Cardiac septum (tissue), 1 donor: ENCODE measurements at places on chromosomes 4 and X. TPM values are rescaled to one million over a fixed set of nuclear protein-coding genes. Genes with fewer than 3 reads are reported as not detected.

DNA sequence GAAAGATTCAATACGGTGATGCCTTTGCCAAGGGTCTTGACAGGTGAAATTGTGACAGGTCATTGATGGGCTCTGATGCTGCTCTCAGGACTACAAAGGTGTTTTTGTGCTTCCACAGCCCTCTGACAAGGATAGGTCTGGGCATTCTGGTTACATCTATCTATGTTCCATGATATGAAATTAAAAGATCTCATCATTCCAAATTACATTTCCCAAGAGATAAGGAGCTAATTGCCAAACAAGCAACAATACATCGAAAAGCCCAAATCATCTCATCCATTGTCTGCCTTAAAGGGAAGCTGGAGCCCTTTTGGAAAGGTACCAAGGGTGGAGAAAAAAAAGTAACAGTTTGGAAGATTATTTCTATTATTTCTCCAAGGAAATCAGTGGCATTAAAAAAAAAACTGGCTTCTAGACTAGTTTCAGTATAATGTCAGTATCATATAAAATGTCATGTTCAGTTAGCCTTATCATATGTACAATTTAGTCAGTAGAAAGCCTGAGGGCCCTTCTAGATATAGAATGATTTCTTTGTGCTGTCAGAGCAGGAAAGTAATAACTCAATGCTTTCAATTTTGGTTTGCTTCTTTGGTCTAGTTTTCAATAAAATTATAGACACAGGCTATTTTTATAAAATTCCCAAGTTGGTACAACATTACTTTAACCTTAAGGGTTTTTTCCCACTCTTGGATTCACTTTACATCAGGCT, 224.5 kb upstream of the GPRIN3 start:
- no peak for DNase-seq

DNA sequence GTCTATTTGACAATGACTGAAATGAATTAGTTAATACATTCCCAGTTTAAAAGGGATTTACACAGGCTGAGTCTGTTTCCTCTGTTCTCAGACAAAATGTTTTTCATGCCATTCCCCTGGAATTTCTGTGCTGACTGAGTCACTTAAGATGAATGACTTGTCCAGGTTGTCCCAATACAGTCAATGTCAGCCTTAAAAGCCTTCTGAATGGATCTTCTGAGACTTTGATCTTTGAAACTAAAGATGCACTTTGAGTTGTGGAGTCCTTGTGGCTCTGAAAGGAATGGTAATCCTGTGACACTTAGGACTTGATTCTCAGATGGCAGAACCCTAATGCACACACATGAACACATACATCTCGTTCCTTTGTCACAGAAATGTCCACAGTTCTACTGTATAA, 622.2 kb upstream of the GRID2 start:
- DNase-seq = no peak

Gene ARMCX4
- total RNA-seq = 7.4 TPM

GRCh38 chr4:14862891-14863290, 139.4 kb upstream of the CPEB2 start:
- DNase-seq = no peak

GRCh38 chr4:184503869-184504300, 29.5 kb upstream of the IRF2 start:
- no peak for DNase-seq

Gene MSX1
- 5.0 TPM for total RNA-seq

Gene FAM47A
- not detected for total RNA-seq

Gene CT47B1
- total RNA-seq = not detected

Gene NLRP2B
- not detected for total RNA-seq

Gene SORCS2
- total RNA-seq = 6.9 TPM

DNA sequence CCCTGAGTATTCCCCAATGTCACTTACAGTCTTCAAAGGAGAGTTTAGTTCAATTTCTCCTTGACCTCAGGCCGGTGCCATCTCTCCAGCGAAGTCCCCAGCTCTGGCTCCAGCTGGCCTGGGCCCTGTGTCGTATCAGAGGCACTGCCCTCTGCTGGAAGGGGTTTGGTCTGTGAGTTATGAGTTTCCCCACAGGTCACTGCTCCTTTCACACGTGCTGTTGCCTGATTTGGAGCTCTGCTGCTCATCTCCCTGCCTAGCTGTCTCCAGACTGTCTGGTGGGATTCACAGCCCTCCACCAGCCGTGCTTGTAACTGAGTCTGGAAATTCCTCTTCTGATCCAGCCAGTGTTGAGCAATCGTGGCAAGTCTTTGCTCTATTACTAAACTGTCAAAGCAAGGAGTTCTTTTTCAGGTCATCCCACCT, at the start of gene RAP2C:
RAP2C (minus strand) TSS at position 105 of the 426 bp plus-strand sequence. CDS start 2,179 bp downstream, outside the sequence.
- DNase-seq = peak; percentile 86

- no peak for DNase-seq
Observed at GRCh38 chrX:70452143-70452733, 7.6 kb downstream of the DLG3 start.

- no peak for DNase-seq
Observed at GRCh38 chr4:110034026-110034393, 121.3 kb downstream of the EGF start.

DNA sequence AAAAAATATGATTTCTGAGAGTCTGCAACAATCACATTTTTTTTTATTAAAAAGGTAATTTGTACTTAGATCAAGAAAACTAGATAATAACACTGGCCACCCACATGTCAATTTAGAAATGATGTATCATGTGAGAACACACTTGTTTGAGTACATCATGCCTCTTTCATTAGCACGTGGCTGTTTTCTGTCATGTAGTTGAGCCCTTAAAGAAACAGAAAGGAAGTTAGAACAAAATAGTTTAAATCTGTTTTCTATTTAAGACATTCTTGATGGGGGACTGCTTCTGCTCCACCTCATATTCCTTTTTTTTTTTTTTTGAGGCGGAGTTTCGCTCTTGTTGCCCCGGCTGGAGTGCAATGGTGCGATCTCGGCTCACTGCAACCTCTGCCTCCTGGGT, 207.5 kb downstream of the NSUN7 start:
- no peak for DNase-seq

Gene GPC3
- total RNA-seq = 1.6 TPM

Gene GYG2
- 1.3 TPM for total RNA-seq

Gene YY2
- 0.97 TPM for total RNA-seq

Gene MOB1B
- 23.0 TPM for total RNA-seq

- DNase-seq = no peak
Observed at GRCh38 chrX:74292808-74293123, 11.2 kb upstream of the ZCCHC13 start.
